ENCODE measurements at places on chromosomes 16 and 17.

GRCh38 chr16:9092282-9092977 is 986 bp downstream of the HAPSTR1 start:
- DNase-seq, result no peak

DNA sequence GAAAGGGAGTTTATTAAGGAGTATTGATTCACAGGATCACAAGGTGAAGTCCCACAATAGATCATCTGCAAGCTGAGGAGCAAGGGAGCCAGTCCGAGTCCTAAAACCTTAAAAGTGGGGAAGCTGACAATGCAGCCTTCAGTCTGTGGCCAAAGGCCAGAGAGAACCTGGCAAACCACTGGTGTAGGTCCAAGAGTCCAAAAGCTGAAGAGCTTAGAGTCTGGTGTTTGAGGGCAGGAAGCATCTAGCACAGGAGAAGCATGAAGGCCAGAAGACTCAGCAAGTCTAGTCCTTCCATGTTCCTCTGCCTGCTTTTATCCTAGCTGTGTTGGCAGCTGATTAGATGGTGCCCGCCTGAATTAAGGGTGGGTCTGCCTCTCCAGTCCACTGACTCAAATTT is 193.0 kb downstream of the KIF2B start:
- no peak for DNase-seq

DNA sequence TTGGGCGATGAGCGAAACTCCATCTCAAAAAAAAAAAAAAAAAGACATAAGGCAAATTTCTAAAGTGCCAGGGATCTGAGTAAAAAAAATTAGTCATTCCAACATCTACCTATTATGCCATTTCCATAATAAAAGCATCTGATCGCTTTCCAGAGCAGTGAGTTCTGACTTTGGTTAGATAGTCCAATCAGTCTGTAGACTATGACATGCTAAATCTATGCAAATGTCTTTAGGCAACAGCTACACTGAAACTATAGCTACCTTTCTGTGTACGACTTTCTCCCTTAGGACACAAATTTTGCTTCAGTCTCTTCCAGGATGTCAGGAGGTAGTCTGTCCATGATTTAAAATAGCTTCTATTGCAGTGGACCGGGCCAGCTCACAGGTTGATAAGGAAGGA is 58.9 kb upstream of the ARHGAP44 start:
- no peak for DNase-seq

DNA sequence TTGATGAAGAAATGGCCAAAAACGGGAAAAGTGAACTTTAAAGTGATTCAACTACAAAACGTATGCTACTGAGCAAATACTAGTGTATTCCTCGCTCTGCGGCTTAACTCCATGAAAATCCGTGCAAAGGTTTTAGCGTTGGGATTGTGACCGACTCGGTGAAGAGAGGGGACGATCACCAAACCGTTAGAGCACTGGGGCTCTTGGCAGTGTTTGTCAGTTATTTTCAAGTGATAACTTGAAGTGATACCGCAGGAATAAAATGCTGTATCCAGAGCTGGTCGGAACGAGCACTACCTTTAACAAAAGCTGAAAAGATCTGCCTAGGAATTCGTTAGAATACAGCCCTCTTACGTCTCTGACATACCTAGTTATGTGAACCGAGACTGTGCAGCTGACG is 773 bp upstream of the PPM1D start:
- DNase-seq, result no peak

DNA sequence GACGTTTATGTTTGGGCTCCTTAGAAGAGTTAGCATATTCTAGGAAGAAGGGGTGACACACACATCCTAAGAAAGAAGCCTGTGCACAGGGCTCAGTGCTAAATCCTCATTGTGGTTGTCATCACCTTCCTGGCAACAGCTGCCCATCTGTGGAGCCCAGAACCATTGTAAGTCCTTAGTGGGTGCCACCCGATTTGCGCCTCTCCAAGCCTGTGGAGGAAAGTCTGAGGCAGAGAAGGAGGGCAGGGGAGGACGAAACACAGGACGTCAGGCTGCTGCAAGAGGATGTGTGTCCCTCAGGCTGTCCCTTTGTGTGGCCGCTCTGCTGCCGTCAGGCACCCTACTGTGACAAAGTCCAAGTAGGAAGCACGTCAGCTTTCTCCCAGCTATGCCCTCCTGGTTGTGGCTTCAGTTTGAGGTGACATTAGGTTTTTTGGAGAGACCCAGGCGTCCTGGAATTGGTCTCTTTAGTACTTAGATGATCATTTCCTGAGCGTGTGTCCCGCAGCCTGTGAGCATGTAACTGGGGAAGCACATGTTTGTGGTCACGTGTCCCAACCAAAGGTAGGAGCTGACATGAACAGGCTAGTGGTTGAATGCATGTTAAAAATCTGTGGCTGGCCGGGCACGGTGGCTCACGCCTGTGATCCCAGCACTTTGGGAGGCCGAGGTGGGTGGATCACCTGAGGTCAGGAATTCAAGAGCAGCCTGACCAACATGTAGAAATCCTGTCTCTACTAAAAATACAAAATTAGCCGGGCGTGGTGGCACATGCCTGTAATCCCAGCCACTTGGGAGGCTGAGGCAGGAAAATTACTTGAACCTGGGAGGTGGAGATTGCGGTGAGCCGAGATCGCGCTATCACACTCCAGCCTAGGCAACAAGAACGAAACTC is 10.7 kb downstream of the CLUAP1 start:
- DNase-seq, result no peak

GRCh38 chr17:73648543-73648820 is 4.2 kb upstream of the SDK2 start:
- DNase-seq, result no peak

DNA sequence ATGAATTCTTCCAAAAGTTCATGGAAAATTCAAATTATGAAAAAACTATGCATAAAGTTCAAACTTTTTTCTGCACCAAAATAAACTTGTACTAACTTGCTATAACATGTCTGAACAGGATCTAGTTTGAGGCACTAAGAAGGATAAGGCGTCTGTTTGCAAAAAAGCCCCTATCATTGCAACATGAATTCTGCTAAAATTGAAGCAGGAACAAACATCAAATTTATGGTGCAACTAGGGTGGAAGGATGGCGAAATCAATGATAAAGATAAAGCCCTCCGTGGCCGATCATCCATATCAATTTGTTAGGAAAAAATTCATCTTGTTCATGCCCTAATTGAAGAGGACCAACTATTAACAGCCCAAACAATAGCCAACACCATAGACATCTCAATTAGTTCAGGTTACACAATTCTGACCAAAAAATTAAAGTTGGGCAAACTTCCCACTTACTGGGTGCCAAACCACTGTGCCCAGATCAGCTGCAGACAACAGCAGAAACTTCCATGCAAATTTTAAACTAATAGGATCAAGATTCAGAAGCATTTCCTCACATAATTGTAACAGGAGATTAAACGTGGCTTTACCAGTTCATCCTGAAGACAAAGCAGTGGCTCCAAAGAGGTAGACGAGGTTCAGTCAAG is 12.9 kb downstream of the IL21R start:
- DNase-seq, result no peak

DNA sequence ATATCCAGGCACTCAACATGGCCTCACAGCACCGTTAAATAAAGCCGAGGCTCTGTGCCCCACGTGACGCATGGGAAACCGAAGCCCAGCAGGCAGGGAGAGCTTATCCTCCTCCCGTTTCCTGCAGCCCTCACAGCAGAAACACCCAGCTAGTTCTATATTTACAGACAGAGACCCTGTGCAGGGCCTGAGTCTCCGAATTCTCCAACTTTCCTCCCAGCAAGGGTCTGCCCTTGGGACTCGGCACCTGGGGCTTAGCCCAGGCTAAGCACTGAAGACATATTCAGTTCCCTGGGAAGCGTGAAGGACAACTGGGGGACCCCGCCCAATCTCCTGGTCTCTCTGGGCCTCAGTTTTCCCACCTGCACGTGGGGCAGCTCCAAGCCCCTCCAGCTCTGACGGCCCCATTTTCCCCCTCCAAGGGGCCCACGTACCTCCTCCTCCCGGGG is 29.2 kb downstream of the TRPV3 start:
- no peak for DNase-seq

- DNase-seq, result no peak
Measured at GRCh38 chr17:2102931-2103809, 48.3 kb downstream of the HIC1 start.

DNA sequence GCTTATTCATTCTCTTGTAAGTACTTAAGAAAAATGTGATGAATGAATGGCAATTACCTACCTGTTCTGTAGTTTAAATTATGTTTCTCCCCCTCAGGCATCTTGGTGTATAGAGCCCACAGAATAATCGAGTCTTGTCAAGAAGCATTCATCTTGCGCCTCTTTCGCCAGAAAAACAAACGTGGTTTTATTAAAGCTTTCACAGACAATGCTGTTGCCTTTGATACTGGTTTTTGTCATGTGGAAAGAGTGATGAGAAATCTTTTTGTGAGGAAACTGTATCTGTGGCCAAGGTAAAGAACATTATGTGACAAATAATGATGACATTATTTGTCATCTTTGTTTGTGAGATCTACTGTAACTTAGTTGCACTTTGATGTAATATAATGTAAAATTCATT is 6.5 kb downstream of the ERCC4 start:
- DNase-seq, result no peak

- no peak for DNase-seq
Measured at GRCh38 chr17:33562792-33563191, 269.7 kb upstream of the ASIC2 start.
